ENCODE measurements at places on chromosomes 7 and 10.

GRCh38 chr10:128421371-128422160 lies 295.3 kb upstream of the MKI67 start:
- H3K4me3 ChIP-seq = no peak overlapping the region
- no peak overlapping the region for H3K27ac ChIP-seq
- no peak for DNase-seq
- H3K36me3 ChIP-seq = peaks cover 2% of the 10 kb centered on the region
- H3K27me3 ChIP-seq = peaks cover 31% of the 10 kb centered on the region

DNA sequence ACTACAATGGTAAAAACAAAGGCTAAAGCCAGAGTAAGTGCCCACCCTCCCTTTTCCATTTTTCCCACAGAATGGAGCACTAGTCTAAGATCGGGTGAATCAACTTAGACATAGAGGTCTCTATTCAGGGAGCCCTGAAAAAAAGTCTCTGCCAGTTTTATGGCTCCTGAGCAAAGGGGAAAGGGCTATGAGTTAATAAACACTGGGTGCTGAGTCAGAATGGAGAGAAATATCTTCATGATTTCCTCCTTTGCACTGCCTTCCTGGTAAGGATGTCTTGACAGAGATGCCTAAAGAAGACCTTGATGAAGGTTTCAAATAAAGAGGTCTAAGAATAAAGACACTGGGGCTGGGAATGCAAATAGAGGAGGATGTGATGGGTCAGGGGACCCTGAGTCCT lies 607.4 kb upstream of the MBL2 start:
- H3K36me3 ChIP-seq = no peaks in the 10 kb centered on the region
- H3K4me1 ChIP-seq = no peaks in the 10 kb centered on the region
- H3K27ac ChIP-seq = no peak overlapping the region
- no peak overlapping the region for H3K4me3 ChIP-seq

DNA sequence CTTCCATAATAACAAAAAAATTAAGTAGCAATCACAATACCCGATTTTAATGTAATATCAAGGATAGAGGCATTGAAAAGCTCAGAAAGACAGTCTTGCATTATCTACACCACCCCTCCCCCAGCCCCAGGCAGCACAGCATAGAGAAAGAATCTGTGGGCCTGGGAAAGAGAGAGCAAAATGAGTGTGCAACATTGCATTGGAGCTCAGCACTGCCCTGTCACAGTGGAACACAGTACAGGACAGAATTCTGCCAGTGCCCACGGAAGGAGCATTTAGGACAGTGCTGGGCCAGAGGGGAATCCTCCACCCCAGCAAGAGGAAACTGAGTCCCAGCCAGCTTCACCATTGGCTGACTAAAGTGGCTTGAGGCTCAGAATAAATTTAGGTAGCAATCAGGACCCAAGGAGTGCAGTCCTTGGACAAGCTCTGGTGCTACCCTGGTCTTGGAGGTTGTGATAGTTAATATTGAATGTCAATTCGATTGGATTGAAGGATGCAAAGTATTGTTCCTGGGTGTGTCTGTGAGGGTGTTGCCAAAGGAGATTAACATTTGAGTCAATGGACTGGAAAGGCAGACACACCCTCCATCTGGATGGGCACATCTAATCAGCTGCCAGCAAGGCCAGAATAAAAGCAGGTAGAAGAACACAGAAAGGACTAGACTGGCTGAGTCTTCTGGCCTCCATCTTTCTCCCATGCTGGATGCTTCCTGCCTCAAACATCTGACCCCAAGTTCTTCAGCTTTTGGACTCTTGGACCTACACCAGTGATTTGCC lies 234.4 kb downstream of the ANK3 start:
- no peak for DNase-seq
- peaks cover 5% of the 10 kb centered on the region for H3K36me3 ChIP-seq
- no peaks in the 10 kb centered on the region for H3K27me3 ChIP-seq

GRCh38 chr10:9834434-9834833 lies 1183.2 kb upstream of the CELF2 start:
- H3K27ac ChIP-seq = no peak overlapping the region
- H3K36me3 ChIP-seq = no peaks in the 10 kb centered on the region
- DNase-seq = no peak
- H3K4me1 ChIP-seq = no peaks in the 10 kb centered on the region

GRCh38 chr7:79434867-79435266 lies 18.6 kb downstream of the MAGI2 start:
- no peak overlapping the region for H3K4me3 ChIP-seq
- H3K27ac ChIP-seq = no peak overlapping the region
- H3K36me3 ChIP-seq = no peaks in the 10 kb centered on the region
- DNase-seq = no peak
- no peaks in the 10 kb centered on the region for H3K4me1 ChIP-seq

DNA sequence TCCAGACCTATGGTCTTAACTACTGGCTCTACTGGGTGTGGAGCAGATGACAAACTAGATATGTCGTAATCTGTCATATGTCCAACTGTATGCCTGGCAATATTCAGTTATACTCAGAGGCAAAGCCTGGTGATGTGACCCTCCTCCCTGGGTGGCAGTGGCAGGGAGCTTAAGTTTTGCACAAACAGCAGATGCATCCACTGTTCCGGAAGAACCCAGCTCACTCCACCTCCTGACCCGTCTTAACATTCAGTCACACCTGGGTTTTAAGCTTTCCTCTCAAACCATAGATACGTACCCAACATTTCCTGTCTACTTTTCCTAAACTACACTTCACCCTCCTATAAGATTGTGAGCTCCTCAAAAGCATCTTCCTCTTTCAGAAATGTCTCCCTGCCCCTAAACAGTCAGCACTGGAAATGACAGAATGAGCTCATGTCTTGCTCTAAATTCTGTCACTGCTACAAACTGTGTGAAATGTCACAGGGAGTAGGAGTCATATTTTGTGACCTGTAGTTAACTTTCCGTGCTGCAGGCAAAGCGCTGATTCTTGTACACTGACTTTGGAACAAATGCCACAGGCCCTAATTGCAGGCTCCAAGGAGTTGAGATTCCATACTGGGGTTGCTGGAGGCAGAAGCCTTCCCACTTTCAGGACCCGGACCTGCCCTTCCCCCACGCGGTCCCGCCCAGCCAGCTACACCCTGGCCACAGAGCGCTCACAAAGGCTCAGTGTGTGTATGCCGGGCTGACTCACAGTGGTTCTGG lies 23.9 kb downstream of the SCD start:
- peaks cover 24% of the 10 kb centered on the region for H3K36me3 ChIP-seq
- H3K27ac ChIP-seq = no peak overlapping the region
- DNase-seq = peak; percentile 57
- no peak overlapping the region for H3K4me3 ChIP-seq
- H3K4me1 ChIP-seq = peaks cover 22% of the 10 kb centered on the region

DNA sequence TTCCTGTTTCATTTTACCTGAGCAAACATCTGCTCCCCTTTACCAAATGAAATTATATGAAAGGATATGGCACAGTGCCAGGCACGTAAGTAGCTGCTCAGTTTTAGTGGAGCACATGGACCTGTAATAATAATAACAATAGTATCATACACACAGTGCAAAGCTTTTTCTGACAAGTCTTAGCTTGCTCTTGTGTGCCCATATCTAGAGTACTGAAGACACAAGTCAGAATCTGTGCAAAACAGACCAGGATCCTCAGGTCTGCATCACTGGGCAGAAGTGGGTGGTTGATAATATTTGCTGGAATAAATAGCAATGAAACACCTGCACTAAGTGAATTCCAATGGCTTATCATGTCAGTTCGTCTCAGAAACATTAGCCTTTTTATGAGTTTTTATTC lies 85.5 kb upstream of the DKK1 start:
- H3K4me3 ChIP-seq = no peak overlapping the region
- no peak for DNase-seq
- no peaks in the 10 kb centered on the region for H3K4me1 ChIP-seq
- H3K27me3 ChIP-seq = no peaks in the 10 kb centered on the region

DNA sequence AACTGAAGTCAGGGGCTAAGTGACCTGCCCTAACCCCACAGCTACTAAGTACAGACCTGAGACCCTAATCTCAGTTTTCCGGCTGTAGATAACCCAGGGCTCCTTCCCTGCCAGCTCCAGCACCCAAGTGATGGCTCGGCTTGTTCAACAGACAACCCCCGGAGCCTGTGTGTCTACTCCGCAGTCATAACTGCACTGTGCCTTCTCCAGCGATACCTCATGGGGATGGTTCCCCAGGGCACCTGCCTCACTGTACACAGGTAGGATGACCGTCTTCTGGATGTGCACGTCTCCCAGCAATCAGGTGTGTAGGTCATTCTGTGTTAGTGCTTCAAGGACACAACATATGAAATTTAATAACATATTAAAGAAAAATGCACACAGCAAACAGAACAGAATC lies 37.1 kb downstream of the CPXM2 start:
- H3K27ac ChIP-seq = no peak overlapping the region
- no peaks in the 10 kb centered on the region for H3K4me1 ChIP-seq
- no peaks in the 10 kb centered on the region for H3K36me3 ChIP-seq
- DNase-seq = no peak

GRCh38 chr10:11610166-11610825 lies 1.2 kb downstream of the USP6NL start:
- H3K4me3 ChIP-seq = peak overlapping the region; percentile 75
- no peak overlapping the region for H3K27ac ChIP-seq
- H3K27me3 ChIP-seq = peaks cover 33% of the 10 kb centered on the region
- DNase-seq = no peak

GRCh38 chr10:23204773-23205172 lies 12.7 kb downstream of the PTF1A start:
- H3K4me3 ChIP-seq = no peak overlapping the region
- no peak overlapping the region for H3K27ac ChIP-seq
- H3K4me1 ChIP-seq = no peaks in the 10 kb centered on the region
- no peak for DNase-seq
- peaks cover 4% of the 10 kb centered on the region for H3K36me3 ChIP-seq
- peaks cover 66% of the 10 kb centered on the region for H3K27me3 ChIP-seq

DNA sequence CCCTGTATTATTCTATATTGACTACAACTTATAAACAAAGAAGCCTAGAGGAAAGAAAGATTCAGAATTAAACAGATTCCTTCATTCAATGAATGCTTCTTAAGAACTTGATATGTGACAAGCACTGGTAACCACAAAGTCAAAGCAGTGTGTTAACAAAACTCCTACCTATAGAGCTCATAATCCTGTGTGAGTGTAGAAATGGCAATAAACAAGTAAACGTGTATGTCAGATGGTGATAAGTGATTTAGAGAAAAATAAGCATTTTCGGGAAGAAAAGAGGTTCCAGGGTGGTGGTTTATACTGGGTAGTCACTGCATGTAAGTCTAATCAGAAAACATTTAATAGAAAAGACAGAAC lies 141.3 kb downstream of the JMJD1C start:
- DNase-seq = no peak
- no peak overlapping the region for H3K4me3 ChIP-seq
- no peak overlapping the region for H3K27ac ChIP-seq

- H3K27me3 ChIP-seq = no peaks in the 10 kb centered on the region
- H3K4me3 ChIP-seq = no peak overlapping the region
- no peak for DNase-seq
- peaks cover 43% of the 10 kb centered on the region for H3K4me1 ChIP-seq
These were observed 35.2 kb downstream of the GBF1 start for GRCh38 chr10:102280397-102281101.

GRCh38 chr10:132550366-132551092 lies 12.9 kb downstream of the INPP5A start:
- H3K36me3 ChIP-seq = peaks cover 3% of the 10 kb centered on the region
- peaks cover 12% of the 10 kb centered on the region for H3K4me1 ChIP-seq
- peak overlapping the region; percentile 65 for H3K4me3 ChIP-seq
- H3K27ac ChIP-seq = no peak overlapping the region
- no peaks in the 10 kb centered on the region for H3K27me3 ChIP-seq

GRCh38 chr7:141039376-141039775 lies 24.6 kb upstream of the MRPS33 start:
- no peak overlapping the region for H3K4me3 ChIP-seq
- no peak overlapping the region for H3K27ac ChIP-seq

DNA sequence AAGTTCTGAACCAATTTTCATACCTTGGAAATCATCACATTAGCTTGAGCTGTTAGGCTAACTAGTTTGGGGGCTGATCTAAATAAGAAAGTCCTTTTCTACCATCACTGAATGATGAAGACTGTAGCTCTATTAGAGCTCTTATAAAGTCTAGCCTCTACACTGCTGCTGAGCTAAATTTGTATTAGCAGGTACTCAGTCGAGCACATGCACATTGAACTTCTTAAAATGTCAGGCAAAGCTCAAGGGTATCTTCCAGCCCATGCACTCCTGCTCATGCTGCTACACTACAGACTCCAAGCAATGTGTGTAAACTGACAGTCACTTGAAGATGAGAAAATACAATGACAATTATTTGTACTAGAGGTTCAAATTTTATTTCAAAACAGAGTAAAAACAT lies 158.8 kb upstream of the TMEM229A start:
- peaks cover 2% of the 10 kb centered on the region for H3K36me3 ChIP-seq
- no peaks in the 10 kb centered on the region for H3K27me3 ChIP-seq
- no peak for DNase-seq
- H3K27ac ChIP-seq = no peak overlapping the region
- H3K4me3 ChIP-seq = no peak overlapping the region

GRCh38 chr10:71284544-71285179 lies 34.4 kb upstream of the SLC29A3 start:
- no peaks in the 10 kb centered on the region for H3K4me1 ChIP-seq
- no peaks in the 10 kb centered on the region for H3K36me3 ChIP-seq
- no peak for DNase-seq
- H3K4me3 ChIP-seq = no peak overlapping the region

- DNase-seq = no peak
- H3K27ac ChIP-seq = no peak overlapping the region
- no peaks in the 10 kb centered on the region for H3K36me3 ChIP-seq
These were observed 468.1 kb upstream of the IGFBP3 start for GRCh38 chr7:46389146-46389545.

DNA sequence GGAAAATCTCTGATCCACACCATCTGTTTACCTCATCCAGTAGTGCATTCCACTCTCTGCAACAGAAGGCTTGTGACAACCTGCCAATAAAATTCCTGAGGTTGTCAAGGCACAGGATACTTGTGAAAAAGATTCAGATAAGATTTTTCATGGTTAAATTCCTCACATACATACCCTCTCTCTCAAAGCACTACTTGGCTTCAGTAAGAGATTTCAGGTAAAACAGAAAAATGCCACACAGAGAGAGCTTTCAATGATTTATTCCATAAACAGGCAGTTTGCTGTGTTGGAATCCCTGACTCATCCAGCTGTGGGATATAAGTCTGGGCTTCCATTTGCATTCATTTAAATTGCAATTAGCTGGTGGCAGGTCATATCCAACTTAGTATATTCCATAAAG lies 99.7 kb upstream of the CAV2 start:
- peaks cover 20% of the 10 kb centered on the region for H3K27me3 ChIP-seq
- H3K27ac ChIP-seq = no peak overlapping the region
- no peak overlapping the region for H3K4me3 ChIP-seq
- no peaks in the 10 kb centered on the region for H3K4me1 ChIP-seq

DNA sequence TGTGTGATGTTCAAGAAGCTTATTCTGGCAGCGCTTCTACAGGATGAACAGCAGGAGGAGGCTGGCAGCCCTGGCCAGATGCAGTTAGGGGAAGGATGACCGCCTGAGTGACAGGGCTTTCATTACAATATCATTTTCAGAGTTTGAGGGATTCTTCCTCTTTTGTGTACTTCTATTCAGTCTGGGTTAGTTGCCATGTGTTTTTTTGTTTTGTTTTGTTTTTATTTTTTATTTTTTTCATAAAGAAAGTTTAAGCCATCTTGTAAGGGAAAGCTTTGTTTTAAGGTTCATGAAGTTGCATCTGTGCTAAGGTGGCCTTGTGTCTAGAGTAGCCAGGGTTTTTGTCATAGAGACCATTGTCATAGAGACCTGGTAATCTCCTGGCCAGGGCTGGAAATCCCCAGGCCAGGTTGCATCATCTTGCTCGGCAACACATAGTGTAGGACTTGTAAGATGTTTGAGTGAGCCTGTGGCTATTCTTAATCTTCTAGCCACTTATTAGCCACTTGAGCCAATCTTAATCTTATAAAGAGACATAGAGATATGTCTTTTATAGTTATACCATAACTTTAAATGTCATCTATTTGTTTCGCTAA lies 230.5 kb upstream of the TMEM229A start:
- no peak for DNase-seq
- no peaks in the 10 kb centered on the region for H3K4me1 ChIP-seq
- no peaks in the 10 kb centered on the region for H3K36me3 ChIP-seq
- no peak overlapping the region for H3K27ac ChIP-seq

Measured in effector memory CD8-positive, alpha-beta T cell (primary cell).